Endothelial cell of umbilical vein (primary cell): ENCODE measurements at places on chromosomes 7 and 10. TPM values are rescaled to one million over a fixed set of nuclear protein-coding genes. Genes with fewer than 3 reads are reported as not detected.

The OPALIN gene
- total RNA-seq: not detected in 2 replicates

The TMEM130 gene
- total RNA-seq: not detected in 2 replicates

The RTKN2 gene
- 4.8 and 5.5 TPM in 2 replicates for total RNA-seq

The LIPF gene
- total RNA-seq: not detected in 2 replicates

The SPAG6 gene
- not detected in 2 replicates for total RNA-seq

The SPDYE1 gene
- total RNA-seq: 0.12 TPM in 1 of 2 replicates, not detected in the other

The SMO gene
- 13.0 and 13.2 TPM in 2 replicates for total RNA-seq

The MYH16 gene
- 0.09 and 0.11 TPM in 2 replicates for total RNA-seq

The SLC13A4 gene
- total RNA-seq: not detected in 2 replicates

The MALRD1 gene
- not detected in 2 replicates for total RNA-seq
